ENCODE measurements at places on chromosomes 1 and 21. TPM values are rescaled to one million over a fixed set of nuclear protein-coding genes. Genes with fewer than 3 reads are reported as not detected.

The NUP210L gene
- total RNA-seq: 0.05 TPM

GRCh38 chr1:20308569-20308968 lies 17.9 kb downstream of the VWA5B1 start:
- no peak for DNase-seq

DNA sequence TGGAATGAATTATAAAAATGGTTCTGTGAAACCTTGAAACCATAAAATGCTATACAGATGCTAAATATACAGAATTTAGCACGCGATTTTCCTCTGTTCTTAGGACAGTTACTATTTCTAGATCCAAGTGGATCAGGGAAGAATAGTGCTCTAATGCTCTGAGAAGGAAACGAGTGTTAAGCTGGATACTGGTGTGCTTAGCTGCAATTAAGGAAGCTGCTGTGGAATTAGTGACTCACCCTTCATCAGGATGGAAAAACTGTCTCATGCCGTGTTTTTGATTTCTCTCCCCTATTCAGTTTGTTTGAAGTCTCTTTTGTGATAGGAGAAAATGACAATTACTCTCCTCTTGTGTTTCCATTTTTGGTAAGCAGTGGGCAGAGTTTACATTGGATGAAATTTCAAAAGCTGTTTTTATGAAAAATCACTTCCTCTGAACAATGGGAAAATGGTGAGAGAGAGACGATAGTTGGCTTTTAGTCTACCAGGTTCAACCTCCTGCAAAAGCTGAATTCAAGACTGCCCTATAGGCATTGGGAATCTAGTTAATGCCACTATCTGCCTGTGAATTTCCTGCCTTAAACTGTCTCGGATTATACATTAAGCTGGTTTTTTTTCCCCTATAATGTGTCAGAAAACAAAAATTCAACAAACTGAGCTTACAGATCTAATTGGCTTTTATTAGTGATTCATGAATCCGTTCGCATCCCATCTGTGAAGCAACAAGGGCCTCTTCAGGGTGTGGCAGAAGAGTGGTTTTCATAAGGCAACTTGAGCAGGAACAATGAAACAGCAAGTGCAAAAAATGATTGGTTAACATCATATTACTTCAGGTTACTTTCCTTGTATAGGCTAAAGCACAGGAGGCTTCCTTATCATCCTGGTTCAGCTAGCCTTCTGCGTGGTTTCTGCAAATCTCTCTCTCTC lies 179.8 kb downstream of the ST6GALNAC3 start:
- no peak for DNase-seq

The HSD3B2 gene
- total RNA-seq: not detected

GRCh38 chr1:198333744-198334143 lies 176.9 kb downstream of the NEK7 start:
- no peak for DNase-seq

The ARMH1 gene
- total RNA-seq: 14.9 TPM

DNA sequence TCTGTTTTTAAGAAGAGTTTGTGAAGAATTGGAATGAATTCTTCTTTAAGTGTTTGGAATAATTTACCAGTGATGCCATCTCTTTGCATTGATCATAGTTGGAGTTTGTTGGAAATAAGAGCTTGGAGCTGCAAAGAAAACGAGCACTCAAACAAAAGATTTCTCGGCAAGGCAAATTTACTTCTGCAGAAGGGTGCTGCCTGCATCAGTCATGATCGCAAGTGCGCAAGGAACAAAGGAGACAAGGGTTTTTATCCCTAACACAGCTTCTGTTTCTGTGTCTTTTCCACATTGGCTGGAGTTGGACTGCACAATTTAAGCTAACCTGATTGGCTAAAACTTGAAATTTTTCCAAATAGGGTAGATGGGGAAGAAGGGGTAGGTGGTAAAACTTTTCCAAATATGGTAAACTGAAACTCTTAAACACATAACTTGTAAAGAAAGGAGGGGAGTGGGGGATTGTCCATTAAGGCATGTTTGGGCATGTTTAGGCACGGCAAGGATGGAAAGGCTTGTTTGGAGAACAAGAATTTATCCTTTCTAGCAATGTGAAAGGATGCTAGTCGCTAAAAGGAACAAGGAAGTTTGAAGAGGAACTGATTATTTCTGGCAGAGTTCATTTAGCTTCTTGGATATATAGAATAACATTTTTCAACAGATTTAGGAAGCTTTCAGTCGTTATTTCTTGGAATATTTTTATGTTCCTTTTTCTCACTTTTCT lies 3.5 kb upstream of the AADACL4 start:
- no peak for DNase-seq

The LMX1A gene
- total RNA-seq: 0.18 TPM

- DNase-seq: no peak
Observed at GRCh38 chr1:101465941-101466340, 229.1 kb downstream of the S1PR1 start.

The GSTM5 gene
- 2.8 TPM for total RNA-seq

The RXFP4 gene
- not detected for total RNA-seq

DNA sequence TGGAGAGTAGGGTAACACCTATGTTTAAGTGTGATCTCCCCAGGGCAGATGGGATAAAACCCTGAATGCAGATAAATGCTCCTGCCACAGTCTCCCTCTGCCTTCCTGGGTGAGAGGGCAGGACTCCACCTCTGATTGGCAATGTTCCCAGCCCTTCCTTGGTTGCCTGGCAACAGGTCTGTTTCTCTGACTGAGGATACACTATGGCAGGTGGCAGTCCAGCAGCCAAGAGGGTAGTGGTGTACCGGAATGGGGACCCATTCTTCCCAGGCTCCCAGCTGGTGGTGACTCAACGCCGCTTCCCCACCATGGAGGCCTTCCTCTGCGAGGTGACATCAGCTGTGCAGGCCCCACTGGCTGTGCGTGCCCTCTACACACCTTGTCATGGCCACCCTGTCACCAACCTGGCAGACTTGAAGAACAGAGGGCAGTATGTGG lies at the start of gene DCDC2B:
DCDC2B (plus strand) TSS at position 199 of the 438 bp plus-strand sequence; CDS start at position 204, 5 bp downstream.
- no peak for DNase-seq

The SLC45A1 gene
- total RNA-seq: 0.60 TPM

The CLEC20A gene
- not detected for total RNA-seq

DNA sequence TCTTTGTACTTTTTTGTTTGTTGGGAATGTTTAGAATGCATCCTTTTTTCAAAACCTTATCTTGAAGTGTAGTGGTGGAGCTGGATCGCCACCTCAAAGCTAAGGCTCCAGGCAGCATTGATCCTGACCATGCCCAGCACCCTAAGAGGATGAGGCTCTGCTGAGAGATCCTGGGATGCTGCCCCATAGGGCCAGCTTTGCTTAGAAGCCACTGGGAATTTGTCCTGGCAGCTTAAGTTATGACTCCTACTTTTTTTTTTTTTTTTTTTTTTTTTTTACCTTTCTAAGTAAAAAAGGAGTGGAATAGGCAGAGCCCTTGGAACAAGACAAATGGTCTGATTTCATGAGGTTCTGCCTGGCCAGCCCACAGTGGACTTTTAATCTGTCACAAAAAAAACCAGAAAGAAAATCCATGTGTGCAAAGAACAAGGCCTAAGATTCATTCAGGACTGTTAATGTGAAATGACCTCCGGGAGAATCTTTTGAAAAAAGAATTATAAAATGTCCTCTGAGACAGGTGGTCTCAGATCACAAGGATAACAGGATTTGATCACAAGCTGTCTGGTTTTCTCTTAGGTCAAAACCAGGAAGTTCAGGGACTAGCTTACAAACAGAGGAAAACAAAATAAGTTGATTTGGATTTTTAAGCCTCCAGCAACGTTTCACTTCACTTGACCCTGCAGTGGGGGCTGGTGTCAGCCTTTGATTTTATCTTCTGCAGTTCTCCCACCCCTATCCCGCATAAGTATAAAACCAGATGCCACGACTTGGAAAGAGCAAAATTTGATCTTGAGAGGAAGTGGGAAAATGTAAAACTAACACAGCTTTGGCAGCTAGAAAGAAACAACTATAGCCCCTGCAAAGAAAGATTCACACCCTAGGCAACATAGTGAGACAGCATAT lies 25.9 kb upstream of the RAP1A start:
- DNase-seq: no peak

GRCh38 chr1:247998811-247999210 lies 14.6 kb upstream of the OR2L5 start:
- no peak for DNase-seq

- DNase-seq: peak; percentile 34
Observed at GRCh38 chr1:101309334-101310311, 72.8 kb downstream of the S1PR1 start.

- DNase-seq: no peak
Observed at GRCh38 chr1:179310291-179310690, 16.7 kb downstream of the SOAT1 start.

GRCh38 chr21:36694593-36695282 lies 4.2 kb upstream of the SIM2 start:
- no peak for DNase-seq

- no peak for DNase-seq
Observed at GRCh38 chr1:64948216-64948615, 18.1 kb downstream of the JAK1 start.

The PROK1 gene
- not detected for total RNA-seq

The ILDR2 gene
- 1.7 TPM for total RNA-seq

- DNase-seq: no peak
Observed at GRCh38 chr1:220339581-220339980, 67.3 kb upstream of the RAB3GAP2 start.

GRCh38 chr1:53511933-53512806 lies 53.0 kb downstream of the DMRTB1 start:
- no peak for DNase-seq

DNA sequence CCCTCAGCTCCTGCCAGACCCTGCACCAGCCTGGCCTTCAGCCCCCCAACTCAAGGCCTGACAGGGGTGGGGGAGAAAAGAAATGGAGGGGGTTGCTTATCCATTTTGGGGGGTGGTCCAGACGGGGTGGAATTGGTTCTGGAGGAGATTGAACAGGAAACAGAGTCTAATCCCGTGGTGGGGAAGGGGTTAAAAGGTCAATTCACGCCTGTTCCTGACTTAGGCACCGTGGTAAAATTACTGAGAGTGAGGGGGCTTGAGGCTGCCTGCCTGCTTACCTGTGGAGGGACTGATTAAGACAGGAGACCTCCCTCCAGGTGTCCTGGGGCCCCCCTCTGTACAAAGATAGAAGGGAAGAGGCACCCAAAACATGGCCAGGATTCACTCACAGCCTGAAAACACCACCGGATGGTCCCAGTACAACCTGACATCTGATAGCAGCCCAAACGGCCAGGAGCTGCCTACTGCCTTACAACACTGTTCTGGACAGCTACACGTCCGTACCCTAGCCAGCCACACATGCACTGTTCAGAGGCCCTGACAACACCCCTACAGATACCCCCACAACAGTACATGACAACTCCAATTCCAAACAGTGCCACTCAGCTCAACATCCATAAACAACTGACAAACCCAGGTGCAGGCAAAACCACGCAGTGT lies 31.8 kb downstream of the AHDC1 start:
- DNase-seq: no peak

The KCNJ9 gene
- not detected for total RNA-seq

All from progenitor cell of endocrine pancreas (in vitro differentiated cells).